Activated CD4-positive, alpha-beta T cell treated with anti-CD3 and anti-CD28 coated beads, Interleukin-2, amount 10 ng/mL, durations not matched to agents 7 days and 5 days (primary cell): ENCODE measurements at places on chromosomes 2 and 18.

GRCh38 chr2:149449017-149449416 lies 118.6 kb downstream of the LYPD6 start:
- no peak for DNase-seq

DNA sequence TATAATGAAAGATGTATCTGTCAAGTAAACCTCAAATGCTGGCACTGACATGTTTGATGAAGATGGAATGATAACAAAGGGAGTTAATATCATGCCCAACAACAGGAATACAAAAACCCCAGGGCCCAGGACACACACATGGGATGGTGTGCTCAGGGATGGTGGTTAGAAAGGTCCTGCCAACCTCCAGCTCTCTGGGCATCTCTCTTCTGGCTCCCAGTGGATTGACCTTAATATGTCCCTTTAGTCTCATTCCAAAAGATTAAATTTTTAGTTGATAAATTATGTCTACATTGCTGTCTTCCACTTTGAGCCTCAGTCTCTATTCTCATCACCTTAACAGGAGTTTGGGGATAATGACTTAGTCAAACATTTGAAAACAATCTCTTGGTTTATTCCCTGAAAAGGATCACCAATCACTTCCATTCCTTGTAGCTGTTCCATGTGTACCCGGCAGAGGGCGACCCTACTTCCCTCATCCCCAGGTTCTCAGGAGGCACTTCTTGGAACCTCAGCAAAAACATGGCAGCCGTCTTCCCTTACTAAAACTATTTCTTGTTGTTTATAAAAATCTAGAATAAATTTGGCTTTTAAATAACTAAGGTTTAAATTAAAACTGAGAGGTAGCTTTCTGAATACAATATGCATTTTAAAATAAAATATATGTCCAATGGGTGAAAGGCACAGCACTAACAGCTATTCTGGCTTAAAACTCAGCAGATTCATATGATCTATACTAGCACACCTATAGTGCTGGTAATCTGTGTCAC lies 29.6 kb downstream of the MCEE start:
- DNase-seq: peak; percentile 38

DNA sequence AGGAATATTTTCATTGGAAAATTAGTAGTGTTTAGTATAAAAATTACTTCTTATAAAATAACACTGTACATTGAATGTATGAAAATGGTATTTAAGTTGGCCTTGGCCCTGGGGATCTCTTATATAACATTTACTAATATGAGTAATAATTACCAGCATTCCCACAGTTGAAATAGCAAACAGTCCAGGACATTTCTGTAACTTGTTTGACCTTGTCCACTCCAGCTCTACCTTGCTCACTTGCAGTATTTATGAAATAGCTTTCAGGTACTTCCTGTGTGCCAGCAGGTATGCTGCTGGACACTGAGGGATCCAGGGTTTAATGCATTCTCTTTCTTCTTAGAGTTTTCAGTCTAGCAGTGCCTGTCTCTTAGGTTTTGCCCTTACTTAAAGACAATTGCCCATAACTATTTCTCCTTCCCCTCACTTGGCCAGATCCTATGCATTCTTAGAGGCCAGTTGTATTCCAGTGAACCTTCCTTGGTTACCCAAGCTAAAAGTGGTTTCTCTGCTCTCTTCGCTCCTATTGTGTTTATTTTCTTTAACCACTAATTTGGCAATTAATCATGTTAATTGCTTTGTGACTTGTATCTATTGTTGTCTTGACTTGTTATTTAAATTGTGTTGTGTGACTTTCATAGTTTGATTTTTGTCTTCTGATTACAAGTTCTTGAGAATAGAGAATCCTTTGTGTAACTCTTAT lies 25.9 kb downstream of the BABAM2 start:
- no peak for DNase-seq

- no peak for DNase-seq
These were observed 16.8 kb downstream of the AKAIN1 start for GRCh38 chr18:5180254-5180653.

GRCh38 chr2:16773080-16773713 lies 107.6 kb upstream of the CYRIA start:
- DNase-seq: no peak

DNA sequence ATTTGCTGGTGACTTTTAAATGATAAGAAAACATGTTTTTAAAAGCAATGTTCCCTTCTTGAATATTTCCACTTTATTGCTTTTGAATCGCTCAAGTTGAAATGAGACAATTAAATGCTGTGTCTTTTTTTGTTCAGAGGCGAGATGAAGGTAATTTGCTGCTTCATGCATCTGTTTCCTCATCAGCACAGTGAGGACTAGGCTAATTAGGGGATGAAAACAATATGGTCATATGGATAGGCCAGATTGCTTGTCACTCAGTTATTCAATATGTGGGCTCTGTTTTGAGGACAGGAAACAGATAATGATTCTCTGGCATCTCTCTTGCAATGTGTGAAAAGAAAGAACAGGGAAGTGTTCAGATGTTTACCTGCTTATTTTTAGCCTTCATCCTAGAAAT lies 61.0 kb downstream of the ERBB4 start:
- no peak for DNase-seq

GRCh38 chr2:158125756-158126498 lies 24.3 kb downstream of the UPP2 start:
- DNase-seq: no peak

GRCh38 chr2:28716265-28716865 lies 35.3 kb upstream of the PPP1CB start:
- no peak for DNase-seq
